Chondrocyte (in vitro differentiated cells): ENCODE measurements at places on chromosomes 12 and 14. TPM values are rescaled to one million over a fixed set of nuclear protein-coding genes. Genes with fewer than 3 reads are reported as not detected.

GRCh38 chr14:95352481-95352880 is 32.8 kb upstream of the CLMN start:
- no peak overlapping the region for H3K27ac ChIP-seq
- DNase-seq: no peak
- H3K4me3 ChIP-seq: no peak overlapping the region
- no peaks in the 10 kb centered on the region for H3K4me1 ChIP-seq

- H3K4me3 ChIP-seq: no peak overlapping the region
- peak; percentile 75 for DNase-seq
- no peak overlapping the region for H3K27ac ChIP-seq
- H3K27me3 ChIP-seq: peaks cover 10% of the 10 kb centered on the region
- no peaks in the 10 kb centered on the region for H3K36me3 ChIP-seq
Measured at GRCh38 chr14:104091061-104091926, 5.8 kb downstream of the ASPG start.

DNA sequence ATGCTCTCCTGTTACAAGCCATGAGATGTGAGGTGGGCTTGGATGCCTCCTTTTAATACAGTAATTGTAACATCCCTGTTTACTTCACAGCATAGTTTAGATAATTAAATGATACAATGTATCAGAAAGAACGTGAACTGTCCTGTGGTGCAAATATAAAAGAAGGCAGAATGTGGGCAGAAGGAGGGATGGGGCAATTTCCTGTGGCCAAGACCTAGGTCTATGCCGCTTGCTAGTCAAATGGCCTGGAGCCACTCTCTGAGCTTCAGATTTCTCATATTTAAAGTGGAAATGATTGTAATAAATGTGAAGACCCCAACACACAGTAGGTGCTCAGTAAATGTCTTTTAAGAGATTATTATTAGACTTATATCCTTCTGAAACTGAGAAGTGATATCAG is 24.0 kb upstream of the EVL start:
- no peaks in the 10 kb centered on the region for H3K36me3 ChIP-seq
- peaks cover 55% of the 10 kb centered on the region for H3K4me1 ChIP-seq
- no peak overlapping the region for H3K27ac ChIP-seq
- no peak overlapping the region for H3K4me3 ChIP-seq
- no peaks in the 10 kb centered on the region for H3K27me3 ChIP-seq

DNA sequence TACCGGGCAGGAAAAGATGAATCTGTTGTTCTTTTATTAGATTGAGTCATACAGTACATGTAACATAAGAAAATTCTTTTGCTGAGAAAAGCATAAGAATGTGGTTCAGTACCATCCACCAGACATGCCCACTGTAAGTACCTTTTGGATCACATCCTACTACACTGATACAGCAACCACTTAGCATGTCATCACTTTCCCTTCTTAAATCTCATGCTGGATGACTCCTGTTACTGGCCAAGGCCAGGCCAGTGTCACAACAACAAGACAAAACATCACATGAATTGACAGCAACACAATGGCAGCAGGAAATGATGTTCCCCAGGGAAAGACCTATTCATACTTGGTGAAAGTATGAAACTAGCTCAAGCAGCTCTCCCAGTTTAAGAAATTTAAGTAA is 46.4 kb downstream of the STXBP6 start:
- H3K4me1 ChIP-seq: peaks cover 48% of the 10 kb centered on the region
- no peaks in the 10 kb centered on the region for H3K27me3 ChIP-seq
- H3K4me3 ChIP-seq: no peak overlapping the region
- no peaks in the 10 kb centered on the region for H3K36me3 ChIP-seq

GALNT8 gene
- total RNA-seq: 0.51 to 1.7 TPM (median 1.4 TPM) in 3 replicates
